ENCODE measurements at places on chromosomes 7 and 10.

DNA sequence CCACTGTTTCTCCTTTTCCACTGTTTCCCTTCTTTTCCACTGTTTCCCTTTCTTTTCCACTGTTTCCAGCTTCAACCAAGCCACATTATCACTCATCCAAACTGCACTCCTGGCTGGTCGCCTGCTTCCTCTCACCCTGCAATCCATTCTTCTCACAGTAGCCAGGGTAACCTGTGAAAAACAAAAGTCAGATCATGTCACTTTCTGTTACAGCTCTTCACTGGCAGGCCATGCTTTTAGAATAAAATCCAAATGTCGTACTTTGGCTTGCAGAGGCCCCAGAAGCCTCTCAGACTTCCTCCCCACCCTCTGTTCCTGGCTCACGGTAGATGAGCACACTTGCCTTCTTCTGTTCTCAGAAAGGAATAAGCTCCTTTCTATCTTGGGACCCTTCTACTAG is 33.9 kb downstream of the STARD3NL start:
- DNase-seq: no peak

DNA sequence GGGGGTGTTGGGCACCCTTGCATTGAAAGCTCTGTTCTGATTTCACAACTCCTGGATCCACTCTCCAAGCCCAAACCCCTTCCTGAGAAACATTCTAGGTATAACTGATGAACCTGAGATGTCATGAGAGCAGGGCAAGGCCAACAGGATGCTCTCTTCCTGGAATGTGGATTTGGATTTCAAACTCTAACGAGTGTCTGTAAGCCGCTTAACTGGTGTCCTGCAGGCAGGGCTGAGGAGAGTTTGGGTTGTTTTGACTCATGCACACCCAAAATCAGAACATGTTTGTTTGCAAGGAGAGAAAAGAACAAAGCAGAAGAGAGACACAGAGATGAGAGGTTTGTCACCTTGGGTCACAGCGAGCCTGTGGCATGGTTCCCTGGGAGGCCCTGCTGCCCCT is 24.6 kb upstream of the AKR1E2 start:
- DNase-seq: no peak

DNA sequence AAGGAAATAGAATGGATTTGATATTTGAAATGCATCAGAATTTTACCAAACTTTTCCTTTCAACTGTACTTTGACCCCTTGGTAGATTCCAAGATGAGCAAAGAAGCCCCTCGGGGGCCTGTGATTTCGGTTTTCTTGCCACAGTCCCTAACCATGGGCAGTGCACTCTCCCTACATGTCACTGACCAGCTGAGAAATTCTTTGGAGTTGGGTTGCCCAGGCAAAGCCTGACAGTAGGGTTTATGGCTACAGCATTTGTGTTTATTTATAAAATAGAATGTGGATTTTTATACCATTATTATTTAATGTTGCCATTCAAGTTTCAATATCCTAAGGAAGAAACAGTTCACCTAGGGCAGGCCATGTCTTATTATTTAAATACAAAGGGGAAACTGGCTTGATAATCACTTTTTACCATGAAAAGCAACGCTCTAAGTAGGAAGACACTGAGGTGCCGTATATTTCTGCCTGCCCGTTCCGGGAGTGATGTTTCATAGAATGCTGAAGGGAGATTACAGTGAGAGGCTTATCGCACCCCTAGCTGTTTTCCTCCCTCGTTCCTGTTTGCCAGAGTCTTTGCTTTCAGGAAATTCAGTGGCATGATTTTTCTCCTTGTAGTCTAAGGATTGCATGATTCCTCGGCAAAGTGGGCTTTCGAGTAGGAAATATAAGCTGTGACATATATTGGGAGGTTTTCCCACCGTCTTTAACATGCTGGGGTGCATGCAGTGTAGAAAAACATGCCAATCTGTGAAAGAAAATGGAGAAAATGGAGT is 35.8 kb downstream of the WIPF3 start:
- DNase-seq: no peak

DNA sequence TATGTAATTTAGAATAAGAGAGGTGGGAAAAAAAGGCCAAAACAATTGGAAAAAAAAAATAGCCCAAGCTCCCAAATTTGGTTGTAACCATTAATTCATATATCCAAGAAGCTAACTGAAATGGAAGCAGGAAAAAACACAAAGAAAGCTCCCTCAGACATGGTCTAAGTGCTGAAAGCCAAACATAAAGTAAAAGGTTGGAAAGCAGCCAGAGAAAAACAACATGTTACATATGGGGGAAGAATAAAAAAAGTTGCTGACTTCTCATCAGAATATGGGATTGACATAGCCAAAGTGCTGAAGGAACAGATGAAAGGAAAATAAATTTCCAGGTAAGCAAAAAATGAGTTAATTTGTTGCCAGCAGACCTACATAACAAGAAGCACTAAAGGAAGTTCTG is 40.3 kb downstream of the PDZD8 start:
- no peak for DNase-seq

All from stimulated activated CD4-positive, alpha-beta T cell treated with anti-CD3 and anti-CD28 coated beads, Interleukin-1b, Interleukin-23, amount 100 ng/mL, for 48 hours (primary cell).